CD4-positive, alpha-beta T cell treated with Interleukin-15 for 1 hour (primary cell): ENCODE measurements at places on chromosomes 3 and 15.

GRCh38 chr15:60905587-60905986 lies 323.5 kb downstream of the RORA start:
- peak; percentile 22 for DNase-seq

GRCh38 chr3:9397906-9398699 lies 688 bp downstream of the SETD5 start:
- DNase-seq, result no peak

GRCh38 chr3:127392156-127392490 lies 104.3 kb upstream of the PRR20G start:
- DNase-seq, result no peak

DNA sequence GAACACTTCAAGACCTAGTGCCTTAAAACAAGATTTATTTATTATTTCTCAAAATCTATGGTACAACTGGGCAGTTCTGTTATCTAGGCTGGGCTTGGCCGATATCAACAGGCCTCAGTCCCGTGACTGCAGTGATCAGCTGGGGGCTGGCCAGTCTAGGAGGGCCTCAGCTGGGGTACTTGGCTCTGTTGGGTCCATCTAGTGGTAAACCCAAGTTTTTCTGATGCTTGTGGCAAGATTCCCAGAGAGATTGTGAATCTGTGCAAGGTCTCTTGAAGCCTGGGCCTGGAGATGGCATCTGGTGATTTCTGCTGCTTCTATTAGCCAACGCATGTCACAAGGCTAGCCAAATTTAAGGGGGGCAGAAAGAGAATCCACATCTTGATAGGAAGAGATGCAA lies 482.4 kb upstream of the SGO1 start:
- DNase-seq, result no peak

DNA sequence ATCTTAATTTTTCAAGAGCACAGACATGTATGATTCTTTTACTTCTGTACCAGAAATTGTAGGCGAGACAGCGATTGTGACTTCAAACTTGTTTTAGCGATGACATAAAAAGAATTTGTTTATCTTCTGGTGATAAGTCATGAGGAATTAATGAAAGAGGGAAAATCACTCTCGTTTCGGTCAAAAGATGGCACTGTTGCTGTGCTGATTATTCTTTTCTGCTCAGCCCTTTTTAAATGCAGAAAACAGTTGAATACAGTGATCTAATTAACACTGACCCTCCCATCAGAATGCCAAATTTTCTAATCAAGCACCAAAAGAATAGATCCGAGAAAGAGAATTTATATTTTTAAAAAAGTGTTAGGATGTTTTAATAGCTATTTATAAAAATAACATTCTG lies 52.6 kb downstream of the NSUN3 start:
- DNase-seq, result no peak
